ENCODE measurements at places on chromosomes 12 and 14.

- no peak for DNase-seq
These were observed 50.8 kb upstream of the SEL1L start for GRCh38 chr14:81584495-81584894.

- no peak for DNase-seq
These were observed 392.1 kb upstream of the DDHD1 start for GRCh38 chr14:53545217-53545616.

DNA sequence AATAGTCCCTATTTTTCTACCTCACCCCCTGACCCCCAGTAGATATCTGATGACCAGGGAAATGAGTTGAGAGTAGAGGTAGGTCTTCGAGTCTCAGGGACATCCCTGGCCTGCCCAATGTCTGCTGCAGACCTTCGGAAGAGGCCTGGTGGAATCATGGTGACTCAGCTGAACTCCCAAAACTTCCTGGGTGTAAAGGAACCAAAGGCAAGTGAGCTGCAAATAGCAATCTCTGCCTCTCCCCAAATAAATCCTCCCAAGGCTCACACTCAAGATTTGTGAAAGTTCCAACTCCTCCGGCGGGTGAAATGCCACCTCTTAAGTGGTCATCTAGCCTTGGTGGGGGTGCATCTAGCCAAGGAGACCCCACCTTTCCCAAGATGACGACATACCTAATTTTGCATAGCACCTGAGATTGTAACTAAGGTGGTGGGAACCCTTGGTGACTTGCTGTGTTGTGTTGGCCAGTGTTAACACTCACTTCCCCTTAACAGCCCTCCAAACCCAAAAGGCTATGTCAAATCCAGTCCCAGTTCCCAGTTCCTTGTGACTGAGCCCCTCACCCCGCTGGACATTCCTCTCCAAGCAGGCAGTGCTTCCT is 6.3 kb downstream of the ZFP36L1 start:
- no peak for DNase-seq

- no peak for DNase-seq
These were observed 34.6 kb upstream of the TMX1 start for GRCh38 chr14:51205486-51205885.

- DNase-seq: no peak
These were observed 85.1 kb upstream of the CCDC91 start for GRCh38 chr12:28104903-28105864.

GRCh38 chr12:102958073-102958829 is 777 bp downstream of the ASCL1 start:
- no peak for DNase-seq

DNA sequence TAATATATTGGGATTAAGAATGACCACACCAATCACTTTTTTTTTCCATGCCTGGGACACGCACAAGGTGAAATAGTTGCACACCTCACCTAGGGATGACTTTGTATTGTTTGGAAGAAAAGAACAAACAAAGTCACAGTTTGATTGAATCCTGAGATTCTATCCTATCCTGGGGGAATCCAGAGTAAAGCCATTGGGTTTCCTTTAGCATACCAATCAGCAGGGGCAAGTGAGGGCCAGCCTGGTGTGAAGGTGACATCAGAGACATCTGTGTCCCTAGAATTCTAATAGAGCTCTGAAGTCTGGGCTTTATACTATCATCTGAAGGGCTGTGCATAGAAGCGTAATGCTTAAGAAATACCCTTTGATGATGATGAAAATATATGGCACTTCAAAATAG is 199.9 kb downstream of the STXBP6 start:
- no peak for DNase-seq

- no peak for DNase-seq
These were observed 335.1 kb downstream of the GPHN start for GRCh38 chr14:66842911-66843512.

DNA sequence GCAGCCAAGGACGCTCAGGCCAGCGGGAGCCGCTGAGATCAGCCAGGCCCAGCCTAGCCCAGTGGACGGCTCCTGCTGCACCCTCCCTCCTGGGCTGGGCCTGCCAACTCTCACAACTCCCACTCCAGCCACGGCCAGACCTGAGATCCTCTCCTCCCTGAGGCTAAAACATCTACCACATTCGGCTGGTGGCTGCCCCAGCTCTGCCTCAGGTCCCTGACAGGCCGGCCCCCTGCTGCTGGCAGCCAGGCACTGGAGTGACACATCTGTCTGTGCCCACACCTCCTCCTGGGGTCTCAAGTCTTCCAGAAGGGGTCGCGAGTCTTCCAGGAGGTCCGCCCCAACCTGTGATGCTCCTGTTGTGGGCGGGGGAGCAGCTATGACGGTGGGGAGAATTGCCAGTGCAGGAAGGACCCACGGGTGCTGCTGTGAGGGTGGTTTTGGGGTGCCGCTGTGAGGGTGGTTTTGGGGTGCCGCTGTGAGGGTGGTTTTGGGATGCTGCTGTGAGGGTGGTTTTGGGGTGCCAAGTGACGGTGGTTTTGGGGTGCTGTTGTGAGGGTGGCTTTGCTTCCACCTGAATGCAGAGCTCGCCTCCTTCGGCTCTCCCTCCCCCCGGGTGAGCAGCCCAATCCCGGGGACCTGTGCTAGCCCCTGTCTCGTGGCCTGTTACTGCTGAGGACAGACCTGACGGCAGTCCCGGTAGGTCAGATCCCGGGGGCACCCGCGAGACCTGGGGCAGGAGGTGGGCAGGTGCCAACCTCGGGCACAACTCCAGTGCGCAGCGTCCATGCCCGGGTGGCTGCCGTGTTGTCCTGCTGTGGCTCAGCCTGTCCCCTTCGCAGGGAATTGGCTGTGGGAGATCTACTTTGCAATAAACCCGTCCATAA is 27.5 kb upstream of the C14orf180 start:
- DNase-seq: no peak

DNA sequence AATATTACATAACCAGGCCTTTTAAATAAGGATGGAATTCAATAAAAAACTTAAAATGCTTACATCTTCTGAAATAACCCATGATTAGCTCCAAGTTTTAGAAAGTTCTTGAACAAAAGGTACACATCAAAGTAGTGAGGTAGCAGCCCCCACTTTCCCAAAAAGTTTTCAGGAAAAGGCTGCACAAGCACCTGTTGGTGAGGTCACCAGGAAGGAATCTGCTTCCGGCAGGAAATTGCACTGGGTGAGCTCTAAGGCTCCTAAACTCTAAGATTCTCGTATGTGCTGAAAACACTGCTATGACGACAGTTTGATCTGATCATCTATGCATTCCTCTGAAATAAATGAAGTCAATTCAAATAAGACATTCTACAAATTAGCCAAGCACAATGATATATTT is 34.3 kb upstream of the TTC7B start:
- no peak for DNase-seq

DNA sequence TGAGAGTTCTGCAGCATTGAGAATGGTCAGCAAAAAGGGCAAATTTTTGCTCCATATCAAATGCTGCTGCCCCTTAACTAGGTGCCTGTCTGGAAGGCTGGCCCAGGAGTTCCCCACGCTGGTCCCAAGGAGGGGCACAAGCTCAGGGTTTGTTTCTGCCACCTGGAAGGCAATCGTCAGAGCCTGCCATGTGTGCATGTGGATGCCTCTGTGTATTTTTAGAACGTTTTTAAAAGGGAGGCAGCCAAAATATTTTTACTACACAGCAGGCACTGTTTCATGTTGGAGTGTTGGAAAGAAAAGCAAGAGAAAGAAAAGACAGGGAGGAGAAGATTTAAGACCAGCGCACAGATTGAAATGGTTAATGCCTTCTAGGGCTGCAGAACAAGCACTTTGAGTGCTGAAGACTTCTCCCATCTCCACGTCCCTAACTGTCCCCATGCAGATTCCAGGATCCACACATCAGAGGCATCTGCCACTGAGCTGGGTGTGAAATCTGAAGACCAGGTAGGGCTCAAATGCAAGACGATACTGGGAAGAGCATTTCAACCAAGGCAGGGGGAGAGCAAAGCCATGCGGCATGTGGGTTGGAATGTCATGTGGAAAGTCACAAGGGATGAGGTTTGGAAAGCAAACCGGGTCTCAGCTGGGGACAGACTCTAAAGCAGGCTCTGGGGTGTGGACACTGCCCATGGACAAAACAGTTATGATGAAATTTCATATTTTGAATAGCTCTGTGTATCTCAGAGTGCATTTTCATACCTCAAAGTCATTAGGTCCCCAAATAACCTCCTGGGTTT is 557.2 kb downstream of the BCL11B start:
- no peak for DNase-seq

- no peak for DNase-seq
These were observed 33.5 kb downstream of the C12orf50 start for GRCh38 chr12:87995581-87996178.

DNA sequence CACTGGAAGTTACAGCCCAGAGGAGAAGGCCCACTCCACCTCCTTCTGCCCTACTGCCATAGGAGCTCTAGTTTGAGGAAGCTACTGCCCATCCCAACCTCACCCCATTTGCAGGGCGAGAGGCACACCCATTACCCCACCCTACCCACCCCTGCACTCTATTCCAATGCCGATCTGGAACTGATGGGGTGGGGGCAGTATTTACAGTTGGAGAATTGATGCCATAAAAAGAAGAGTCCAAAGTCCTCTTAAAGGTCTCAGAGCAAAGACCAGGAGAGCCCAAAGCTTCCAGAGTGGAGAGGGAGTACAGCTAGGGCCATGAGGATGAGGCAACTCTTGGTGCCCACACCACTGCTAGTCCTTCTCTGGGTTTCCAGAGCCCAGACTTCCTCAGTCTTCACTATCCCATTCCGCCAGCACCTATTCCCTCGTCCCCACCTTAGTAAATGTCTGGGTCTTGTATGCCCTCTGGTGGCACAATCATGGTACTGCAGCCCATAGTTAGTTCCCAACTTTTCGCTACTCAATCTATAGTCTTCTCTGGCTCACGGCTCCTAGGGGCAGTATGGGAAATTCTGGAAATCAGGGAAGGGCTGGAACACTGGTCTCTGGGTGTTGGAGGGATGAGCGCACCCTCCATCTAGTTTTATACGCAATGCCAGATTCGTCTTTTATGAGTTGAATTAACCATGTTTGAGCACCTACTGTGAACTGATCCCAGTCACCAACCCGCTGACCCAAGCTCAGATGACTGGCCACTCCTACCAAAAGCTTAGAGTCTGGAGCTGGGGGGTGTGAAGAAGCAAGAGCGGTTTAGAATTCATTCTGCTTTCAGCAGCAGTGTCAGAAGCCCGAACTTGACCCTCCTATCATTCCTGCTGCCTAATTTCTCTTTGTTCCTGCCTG is 6.9 kb upstream of the ADCY6 start:
- DNase-seq: no peak

GRCh38 chr12:102959391-102959790 is 1.9 kb downstream of the ASCL1 start:
- no peak for DNase-seq

DNA sequence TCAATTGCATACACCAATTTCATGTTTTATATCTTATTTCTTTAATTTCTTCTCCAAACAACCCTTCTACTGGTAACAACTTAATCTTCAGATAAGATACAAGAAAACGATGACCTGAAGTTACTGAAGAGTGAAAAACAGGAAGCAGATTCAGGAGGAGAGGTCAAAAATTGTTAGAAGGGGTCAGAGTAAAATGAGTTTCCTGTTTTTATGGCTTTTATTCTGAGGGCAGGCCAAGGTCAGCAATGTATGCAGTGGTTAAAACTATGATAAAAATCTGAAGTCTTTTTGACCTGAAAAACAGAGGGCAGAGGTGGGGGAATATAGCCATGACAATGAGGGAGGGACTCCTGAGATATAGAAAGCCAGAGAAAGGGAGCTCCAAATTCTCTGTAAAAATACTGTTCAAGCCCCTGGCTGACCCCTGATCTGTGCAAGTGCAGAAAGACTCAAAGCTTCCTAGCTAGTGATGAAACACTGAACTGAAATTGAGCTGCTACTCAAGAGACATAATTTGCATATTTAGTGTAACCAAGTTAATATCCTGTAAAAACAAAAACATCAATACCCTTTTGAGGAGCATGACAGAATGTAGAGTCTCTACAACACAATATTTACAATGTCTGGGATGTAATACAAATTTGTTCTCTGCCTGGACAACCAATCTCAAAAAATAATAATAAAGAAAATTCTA is 514.3 kb upstream of the SEL1L start:
- no peak for DNase-seq

DNA sequence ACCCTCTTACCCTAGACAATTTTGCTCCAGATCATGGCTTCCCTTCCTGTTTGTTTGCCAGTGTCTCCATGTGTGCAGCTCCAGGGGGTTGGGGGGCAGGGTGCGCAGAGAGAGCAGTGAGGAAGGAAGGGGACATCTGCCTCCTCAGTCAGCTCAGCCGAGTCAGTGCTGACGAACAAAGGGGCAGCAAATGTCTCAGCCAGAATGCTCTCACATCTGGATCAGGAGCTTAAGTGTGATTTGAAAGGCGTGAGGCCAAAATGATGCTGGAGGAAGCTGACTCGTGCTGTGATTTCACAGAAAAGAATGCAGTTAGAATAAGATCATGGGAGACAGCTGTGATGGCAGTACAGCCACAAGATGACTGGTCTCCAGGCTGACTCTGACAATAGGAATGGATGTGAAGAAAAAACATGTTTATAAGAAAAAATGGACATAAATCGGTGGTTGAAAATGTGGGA is 27.1 kb upstream of the CDK17 start:
- peak; percentile 20 for DNase-seq

DNA sequence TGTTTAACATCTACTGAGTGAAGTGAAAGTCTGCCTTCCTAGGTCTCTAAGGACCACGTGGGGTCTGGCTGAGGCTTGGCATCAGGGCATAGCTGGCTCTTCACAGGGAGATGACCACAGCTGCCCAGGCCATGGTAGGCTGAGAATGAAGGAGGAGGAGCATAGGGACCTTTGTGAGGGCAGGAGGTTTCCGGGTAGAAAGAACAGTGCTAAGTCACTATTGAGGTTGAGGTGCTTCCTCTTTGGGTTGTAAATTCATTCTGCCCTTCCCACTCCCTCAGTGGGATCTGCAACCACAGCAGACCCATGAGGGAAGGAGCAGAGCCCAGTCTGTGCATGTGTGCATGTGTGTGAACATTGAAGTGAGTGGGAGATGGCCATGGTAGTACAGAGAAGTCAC is 909.6 kb downstream of the VRK1 start:
- no peak for DNase-seq

DNA sequence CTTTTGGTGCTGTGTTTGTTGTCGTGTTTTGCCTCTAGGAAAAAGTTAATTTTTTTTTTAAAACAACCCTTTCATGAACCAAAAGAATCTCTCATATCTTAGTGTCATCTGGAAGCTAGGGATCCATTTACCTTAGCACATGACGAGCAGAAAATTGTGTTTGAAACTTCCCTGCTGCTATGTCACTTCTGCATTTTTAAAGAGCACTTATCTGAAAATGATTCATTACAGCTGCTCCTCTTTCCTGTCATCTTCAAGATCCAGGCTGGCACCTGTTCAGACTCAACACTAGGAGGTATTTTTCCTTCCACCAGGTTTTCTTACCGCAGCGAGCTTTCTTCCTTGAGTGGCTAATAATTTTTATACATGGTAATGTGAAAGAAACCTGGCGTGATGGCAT is 67.0 kb downstream of the EML1 start:
- DNase-seq: no peak

DNA sequence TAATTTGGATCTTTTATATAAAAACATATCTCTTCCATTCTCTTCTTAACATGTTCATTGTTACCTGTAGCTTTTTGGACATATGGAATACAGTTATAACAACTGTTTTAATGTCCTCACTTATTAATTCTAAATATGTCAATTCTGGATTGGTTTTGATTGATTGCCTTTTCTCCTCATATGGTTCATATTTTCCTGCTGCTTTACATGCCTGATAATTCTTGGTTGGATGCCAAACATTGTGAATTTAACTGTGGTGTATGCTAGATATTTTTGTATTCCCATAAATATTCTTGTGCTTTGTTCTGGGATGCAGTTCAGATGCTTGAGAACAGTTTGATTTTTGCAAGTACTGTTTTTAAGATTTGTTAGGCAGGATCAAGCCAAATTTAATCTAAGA is 10.8 kb downstream of the C14orf132 start:
- no peak for DNase-seq

GRCh38 chr12:130226771-130227170 is 64.5 kb downstream of the FZD10 start:
- DNase-seq: no peak
